ENCODE measurements at places on chromosomes 12 and 14.

DNA sequence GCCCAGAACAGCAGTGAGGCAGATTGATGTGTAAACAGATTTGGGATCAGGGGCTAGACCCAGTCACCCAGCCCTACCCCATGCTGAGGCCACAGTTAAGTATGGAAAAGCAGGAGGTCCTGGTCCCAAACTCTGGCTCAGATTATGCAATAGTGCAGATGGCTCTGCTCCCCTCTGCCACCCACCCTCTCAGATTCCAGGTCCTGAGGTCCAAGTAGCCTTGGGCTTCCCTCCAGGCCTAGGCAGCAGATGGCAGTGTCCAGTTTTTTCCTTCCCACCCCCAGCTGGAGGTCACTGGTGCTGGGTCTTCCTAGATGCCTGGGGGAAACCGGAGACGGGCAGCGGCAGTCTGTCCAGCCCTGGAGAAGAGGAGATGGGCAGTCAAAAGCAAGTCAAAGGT is 2.8 kb upstream of the DHH start:
- DNase-seq, result no peak

DNA sequence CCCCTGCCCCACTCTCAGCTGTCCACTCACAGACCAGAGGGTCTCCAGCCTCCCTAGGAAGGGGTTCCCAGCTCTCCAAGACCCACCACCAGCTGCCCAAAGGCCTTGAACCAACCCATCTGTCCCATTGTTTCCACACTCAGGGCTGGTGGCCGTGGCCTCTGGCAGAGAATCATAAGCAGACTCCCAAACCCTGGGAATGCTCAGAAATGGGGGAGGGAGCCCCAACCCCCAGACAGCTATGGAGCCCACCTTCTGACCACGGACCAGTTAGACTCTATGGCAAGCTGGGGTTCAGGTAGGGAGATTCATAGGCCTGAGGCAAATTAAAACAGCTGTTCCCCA is 280.0 kb downstream of the DPF3 start:
- no peak for DNase-seq

GRCh38 chr12:132245521-132246101 is 83.8 kb downstream of the GALNT9 start:
- DNase-seq, result no peak

DNA sequence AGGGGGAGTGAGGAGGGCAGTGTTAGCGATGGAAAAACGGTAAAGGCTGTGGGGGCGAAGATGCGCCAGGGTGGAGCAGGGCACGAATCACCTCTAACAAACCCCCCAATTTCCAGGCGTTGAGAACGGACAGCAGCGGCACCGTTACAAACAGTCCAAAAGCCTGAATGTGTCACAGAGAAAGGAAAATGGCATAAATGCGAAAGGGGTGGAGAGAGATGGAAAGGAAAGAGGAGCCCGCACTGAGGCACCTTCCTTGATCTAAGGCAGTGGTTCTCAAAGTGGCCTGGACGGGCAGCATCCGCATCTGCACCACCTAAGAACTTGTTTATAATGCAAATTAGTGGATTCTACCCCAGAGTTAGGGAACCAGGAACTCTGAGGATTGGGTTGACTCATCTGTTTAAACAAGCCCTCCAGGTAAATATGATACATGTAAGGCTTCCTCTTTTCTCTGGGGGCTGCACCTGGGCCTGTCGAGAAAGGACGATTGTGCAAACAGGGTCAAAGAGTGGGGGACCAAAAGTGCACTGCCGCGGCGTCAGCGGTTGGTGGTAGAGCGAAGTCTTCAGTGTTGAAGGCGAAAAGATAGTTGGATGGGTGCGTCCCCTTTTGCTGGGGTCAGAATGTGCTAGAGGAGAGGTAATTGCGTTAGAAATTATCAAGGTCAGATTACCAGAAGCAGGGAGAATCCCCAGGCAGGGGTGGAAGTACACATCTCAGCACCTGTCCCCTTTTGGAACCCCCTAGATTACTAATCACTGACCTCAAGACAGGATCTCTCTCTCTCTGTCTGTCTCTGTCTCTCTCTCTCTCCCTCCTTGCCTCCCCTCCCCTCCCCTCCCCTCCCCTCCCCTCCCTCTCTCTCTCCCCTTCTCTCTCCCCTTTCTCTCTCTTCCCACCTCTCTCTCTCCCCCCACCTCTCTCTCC is 1.3 kb upstream of the KCNH5 start:
- no peak for DNase-seq

DNA sequence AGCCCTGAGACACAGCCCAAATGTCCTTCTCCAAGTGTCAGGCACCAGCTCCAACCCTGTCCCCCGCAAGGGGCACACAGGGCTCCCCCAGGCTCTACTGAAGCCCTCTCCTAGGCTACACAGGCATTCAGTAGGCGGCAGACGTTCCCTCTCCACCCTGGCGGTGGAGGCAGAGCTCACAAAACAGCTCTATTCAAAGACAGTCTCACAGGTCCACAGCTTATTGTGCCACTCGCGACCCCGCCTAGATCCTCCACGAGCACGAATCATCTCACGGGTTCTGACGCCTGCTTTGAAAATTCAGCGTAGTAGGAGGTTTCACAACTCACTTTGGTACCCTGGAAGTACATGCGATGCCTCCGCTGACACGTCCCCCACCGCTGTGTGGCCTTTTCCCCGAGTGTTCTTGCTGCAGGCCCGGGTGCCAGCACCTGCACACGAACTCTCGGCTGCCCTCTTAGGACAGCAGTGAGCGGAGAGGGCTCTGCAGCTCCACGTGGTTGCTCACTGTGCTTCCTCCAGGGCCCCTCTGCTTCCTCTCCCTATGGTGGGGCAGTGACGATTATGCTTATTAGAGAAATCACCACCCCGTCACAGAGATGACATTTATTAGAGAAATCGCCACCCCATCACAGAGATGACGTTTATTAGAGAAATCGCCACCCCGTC is 78.5 kb downstream of the ADGRD1 start:
- DNase-seq, result no peak

DNA sequence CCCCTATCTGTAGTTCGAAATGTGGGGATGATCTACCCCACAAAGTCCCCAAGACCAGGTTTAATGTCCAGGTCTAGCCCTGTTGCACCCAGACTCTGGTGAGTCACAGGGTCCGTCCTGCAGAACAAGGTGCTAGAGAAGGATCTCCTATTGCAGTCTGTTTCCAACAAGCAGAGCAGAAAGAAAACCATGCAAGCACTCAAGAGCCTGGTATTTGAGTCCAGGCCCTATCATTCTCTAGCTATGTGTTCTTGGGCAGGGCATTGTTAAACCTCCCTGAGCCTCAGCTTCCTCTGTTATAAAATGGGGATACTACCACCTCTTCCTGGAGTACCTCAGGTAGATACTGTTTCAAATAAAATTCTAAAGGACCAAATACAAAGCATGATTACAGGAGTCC is 24.4 kb downstream of the MAP3K9 start:
- DNase-seq, result no peak

- DNase-seq, result no peak
These were observed 308.5 kb upstream of the TBX3 start for GRCh38 chr12:114992443-114992842.

DNA sequence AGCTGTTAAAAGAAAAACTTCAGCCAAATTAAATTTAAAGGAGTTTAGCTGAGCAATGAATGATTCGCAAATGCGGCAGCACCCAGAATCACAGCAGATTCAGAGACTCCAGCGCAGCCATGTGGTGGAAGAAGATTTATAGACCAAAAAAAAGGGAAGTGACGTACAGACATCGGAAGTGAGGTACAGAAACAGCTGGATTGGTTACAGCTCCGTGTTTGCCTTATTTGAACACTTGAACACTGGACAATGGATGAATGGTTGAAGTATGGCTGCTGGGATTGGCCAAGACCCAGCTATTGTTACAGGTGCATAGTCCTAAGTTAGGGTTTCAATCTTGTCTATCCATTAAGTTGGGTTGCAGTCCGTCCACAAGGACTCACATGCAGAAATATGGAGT is 42.6 kb downstream of the GALNT8 start:
- DNase-seq, result no peak

DNA sequence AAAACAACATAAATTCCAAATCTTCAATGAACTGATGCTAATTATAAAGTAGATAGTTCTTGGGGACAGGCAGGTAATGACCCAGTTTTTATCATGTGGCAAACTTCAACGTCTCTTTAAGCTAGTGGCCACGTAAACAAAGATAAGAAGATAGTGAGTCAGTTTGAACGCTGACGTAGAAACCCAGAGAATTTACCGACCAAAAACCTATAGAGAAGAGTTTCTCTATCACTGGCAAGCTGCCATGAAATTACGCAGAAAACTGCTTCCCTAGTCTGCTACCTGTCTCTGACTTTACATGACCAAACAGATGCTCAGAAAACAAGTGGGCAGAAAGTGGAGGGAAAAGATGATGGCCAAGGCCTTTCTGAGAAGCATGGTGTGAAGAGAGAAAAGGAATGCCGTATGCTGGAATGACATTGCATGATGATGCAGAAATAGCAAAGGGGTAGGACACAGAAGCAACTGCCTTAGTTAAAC is 136.3 kb downstream of the ITPR2 start:
- DNase-seq, result no peak

DNA sequence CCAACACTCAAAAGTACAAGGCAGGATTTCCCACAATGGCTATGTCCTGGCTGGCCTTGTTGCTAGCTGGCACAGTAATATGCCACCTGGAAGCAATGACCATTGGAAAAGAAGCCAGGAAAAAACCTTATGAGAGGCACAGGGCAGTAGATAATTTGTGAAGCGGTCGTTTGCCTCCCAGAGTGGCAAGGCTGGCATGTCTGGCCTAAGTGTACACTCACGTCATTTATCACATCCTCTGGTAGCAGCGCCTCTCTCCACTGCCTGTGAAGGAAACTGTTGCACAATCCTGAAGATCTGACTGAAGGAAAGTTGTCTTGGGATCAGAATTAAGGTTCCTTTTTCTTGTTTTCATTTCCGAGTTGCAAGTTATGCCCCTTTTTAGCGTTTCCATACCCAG is 408.5 kb downstream of the ZFP36L1 start:
- peak; percentile 81 for DNase-seq

GRCh38 chr12:47741340-47741703 is 16.0 kb upstream of the ENDOU start:
- peak; percentile 45 for DNase-seq

All from GM23248 (cell line).